ENCODE measurements at places on chromosomes 11 and 22.

DNA sequence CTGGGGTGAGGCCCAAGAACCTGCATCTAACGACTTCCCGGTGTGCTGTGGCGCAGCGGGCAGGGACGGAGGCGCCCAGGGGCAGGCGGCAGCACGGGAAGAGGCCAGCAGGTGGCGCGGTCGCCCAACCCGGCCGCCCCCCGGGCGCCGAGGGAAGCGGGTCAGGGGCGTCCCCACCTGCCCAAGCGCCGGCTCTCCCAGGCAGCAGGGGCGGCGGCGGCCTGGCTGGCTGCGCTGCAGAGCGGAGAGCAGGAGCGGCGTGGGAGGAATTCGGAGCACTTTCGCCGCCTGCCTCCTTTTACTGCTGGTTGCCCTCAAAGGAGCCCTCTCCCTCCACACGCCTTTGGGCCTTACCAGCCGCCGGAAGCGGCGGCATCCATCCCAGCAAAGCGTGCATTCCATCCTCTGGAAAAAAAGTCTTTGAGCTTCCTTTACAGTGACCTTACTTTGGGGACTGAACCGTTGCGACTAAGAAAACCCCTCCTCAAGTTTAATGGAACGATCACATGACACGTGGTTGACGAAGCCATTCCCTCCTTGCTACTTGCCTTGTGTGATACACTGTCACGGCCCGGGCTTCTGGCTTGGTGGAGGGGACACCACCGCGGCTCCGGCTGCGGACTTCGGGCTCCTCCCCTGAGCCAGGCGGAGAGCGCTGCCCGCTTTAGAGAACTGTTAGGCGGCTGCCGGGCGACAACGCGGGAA, 106.8 kb upstream of the CLMP start:
- peak; percentile 25 for DNase-seq

- DNase-seq, result no peak
Observed at GRCh38 chr22:25008666-25009065, 56.1 kb downstream of the KIAA1671 start.

DNA sequence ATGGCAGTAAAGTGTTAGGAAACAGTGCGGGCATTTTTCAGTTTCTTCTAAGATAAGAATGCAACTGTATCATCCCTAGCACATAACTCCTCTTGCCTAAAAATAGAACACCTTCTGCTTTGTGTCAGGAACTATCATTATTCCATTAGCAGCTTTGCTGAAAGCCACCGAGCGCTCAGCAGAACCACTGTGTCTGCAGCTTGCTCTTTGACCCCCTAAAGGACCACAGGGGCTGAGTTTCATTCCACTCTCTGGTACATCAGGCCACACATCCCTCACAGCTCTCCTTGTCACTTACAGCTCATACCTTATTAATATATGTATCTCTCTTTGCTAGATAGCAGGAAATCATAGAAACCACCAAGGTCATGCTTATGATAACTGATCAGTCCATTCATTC, 360.2 kb downstream of the KCNA4 start:
- DNase-seq, result no peak

DNA sequence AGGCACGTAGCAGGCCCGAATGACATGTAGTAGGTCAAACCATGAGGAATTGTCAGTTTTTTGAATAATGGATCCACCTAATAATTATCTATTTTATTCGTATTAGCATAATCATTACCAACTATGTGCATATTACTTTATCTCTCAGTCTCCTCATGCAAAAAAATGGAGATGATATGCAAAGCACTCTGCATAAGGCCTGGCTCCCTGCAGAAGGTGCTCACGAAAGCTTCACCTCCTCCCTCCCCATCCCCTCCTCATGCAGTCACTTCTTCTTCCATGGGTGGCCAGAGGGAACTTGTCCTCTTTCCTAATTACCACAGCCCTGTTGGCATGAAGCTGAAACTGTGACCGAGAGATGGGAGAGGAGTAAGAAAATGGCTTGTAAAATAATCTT, 20.8 kb upstream of the TSKU start:
- no peak for DNase-seq

DNA sequence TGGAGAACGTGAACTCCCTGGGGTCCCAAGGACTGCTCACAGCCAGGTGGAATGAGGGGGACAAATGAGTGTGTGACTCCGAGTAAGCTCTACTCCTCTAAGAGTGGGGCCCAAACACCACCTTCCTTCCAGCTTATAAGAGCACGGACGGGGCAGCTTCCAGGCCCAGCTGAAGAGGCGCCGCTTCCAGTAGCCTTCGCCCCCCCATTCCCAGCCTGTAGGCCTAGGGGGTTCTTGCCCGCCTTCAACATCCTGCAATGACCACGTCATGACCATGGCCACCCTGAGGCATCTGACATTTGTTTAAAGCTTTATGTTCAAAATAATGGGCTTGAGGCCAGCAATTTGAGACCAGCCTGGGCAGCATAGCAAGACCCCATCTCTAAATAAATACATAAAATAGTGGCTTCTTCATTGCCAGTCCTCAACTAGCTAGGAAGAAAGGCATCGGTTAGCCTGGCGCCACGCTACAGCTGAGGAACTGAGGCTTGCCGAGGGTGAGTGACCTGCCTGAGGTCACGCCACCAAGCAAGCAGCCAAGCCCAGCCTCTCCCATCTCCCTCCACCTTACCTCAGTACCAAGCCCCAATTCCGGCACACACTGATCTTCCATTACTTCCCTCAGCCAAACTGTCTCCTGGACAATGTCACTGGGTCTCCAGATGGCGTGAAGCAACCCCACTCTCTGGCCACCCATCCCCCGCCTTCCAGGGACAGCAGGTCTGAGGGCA, 7.8 kb upstream of the TNFRSF13C start:
- no peak for DNase-seq

GRCh38 chr22:35065183-35065582, 775 bp upstream of the ISX start:
- no peak for DNase-seq

DNA sequence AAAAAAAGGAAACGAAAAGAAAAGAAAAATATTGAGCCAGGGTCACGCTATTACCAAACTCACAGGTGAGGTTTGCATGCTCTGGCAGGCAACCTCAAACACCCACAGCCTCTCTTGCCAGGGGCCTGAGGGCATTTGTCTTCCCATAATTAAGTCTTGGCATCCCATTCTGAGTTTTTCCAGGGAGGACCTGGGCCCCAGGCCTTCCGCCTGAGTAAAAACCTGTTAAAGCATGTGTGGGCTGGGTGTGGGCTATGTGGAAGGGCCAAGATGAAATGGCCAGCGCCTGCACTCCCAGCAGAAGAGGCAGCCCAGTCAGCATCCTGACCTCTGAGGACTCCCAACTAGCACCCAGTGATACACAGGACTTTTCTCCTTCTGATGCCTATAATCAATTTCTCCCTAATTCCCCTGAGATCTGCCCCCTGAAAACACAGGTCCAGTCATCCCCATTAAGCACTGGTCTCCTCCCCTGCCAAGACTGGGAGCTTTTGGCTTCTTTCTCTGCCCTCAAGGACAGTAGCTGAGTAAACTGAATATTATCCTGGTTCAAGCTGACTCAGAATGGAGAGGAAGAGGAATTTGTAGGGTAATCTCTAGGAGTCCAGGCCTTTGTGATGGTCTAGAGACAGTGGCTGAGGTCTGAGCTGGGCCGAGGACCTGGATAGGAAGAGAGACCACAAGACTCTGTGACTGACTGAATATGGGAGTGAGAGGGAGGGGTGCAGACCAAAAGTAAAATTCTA, 35.6 kb upstream of the ACER3 start:
- DNase-seq, result peak; percentile 42

DNA sequence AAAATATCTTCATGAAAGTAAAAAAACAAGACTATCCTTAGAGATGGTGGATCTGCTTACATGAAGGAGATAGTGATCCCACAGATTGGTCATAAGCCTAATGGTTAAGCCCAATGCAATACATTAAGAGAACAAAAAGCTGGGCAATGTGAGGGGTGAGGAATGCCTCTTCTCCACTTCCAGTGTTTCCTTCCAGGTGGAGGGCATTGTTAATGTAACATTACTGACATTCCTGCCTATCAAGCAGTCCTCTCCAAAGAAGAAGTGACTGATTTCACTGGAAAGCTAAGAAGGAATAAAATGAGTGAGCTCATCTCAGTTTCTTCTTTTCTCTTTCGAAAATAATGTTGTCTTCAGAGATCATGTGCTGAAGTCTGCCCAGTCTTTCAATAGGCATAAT, 207.8 kb downstream of the RAB38 start:
- DNase-seq, result no peak

- DNase-seq, result peak; percentile 32
Observed at GRCh38 chr22:24968066-24968561, 15.6 kb downstream of the KIAA1671 start.

DNA sequence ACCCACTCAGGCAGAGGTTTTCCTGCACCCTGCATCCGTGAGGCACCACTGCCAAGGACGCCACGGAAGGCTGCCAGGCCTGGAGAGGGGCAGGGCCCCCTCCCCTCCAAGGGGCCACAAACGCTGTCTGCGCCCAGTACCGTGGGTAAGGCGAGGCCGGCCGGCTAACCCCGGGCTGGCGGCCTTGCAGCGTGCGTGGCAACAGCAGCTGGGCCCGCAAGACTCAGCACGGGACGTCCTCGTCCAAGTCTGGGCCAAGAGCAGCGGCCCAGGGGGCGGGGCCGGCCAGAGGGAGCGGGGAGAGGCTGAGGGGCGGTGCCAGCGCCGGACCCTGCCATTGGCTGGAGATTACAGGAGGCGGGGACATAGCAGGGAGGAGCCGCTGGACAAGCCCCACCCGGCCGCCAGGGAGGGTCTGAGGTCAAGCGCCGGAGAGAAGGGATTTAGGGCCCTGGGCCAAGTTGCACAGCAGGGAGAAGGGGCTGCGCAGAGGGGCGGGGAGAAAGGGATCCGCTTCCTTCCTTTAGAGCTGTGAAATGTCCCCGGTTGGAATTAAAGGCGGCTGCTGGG, 16.0 kb downstream of the SLC43A1 start:
- peak; percentile 87 for DNase-seq

DNA sequence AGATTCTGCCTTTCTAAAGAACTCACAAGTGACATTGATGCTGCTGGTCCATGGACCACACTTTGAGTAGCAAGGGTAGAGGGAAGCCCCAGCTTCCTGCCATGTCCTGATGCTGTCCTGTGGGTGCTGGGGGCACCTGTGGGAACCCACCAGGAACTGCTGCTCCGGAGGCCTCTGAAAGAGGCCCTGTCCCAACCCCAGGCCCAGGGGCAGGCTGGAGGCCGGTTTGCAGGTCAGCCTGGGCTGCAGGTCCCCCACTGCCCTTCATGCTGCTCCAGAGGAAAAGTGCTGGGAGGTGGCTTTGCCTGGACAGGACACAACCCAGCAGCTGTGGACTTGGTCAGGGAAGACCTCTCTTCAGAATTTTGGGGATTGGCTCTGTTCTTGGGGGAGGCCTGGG, 44.8 kb upstream of the SLC22A12 start:
- DNase-seq, result no peak

DNA sequence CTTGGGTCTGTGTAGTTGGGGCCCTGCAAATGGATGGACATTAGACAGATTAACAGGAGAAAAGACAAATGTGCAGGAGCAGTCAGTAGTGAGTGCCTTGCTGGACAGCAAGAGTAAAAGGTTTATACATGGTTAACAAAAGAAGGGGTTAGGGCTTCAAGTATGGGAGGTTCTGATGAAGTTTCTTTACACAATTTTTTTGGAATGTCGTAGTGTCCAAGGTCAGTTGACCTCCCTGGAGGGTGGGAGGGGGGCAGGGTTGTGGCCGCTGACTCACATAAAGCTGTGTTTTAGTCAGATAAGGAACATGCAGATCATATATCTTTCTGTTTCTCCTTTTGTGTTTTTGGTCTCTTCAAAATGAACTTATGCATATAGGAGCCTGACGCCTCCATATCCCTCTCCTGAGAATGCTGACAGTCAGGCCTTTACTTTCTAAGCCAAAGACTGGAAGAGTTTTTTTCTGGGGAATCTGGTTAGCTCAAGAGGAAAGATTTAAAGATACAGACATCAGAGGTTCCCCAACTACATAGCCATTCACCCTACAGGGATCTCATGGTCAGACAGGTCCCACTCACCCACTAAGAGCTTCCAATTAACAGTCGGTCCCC, 134.3 kb downstream of the NECTIN1 start:
- peak; percentile 47 for DNase-seq
